SJSA1 (cell line): ENCODE measurements at places on chromosomes 4 and X. TPM values are rescaled to one million over a fixed set of nuclear protein-coding genes. Genes with fewer than 3 reads are reported as not detected.

GRCh38 chrX:53930515-53931380 is 113.5 kb downstream of the PHF8 start:
- no peak for DNase-seq

GRCh38 chrX:17882680-17883079 is 21.6 kb upstream of the RAI2 start:
- DNase-seq = no peak

GRCh38 chr4:24252121-24252520 is 332.2 kb downstream of the DHX15 start:
- DNase-seq = no peak

- DNase-seq = no peak
Observed at GRCh38 chrX:136920001-136920400, 39.5 kb upstream of the RBMX start.

GRCh38 chr4:1277667-1278665 is 11.7 kb upstream of the MAEA start:
- no peak for DNase-seq

Gene UGT2B11
- total RNA-seq = not detected in 2 replicates

Gene MCF2
- total RNA-seq = 0.21 TPM in 1 of 2 replicates, not detected in the other

Gene GPR50
- not detected in 2 replicates for total RNA-seq

Gene ZMAT1
- 0.08 TPM in 1 of 2 replicates, not detected in the other for total RNA-seq

Gene NAP1L3
- 1.7 and 3.0 TPM in 2 replicates for total RNA-seq

Gene KLF3
- total RNA-seq = 4.1 and 8.3 TPM in 2 replicates
